Fibroblast of lung (primary cell): ENCODE measurements at places on chromosomes 5 and 9.

- peak; percentile 61 for DNase-seq
Observed at GRCh38 chr9:38160613-38161215, 91.7 kb upstream of the SHB start.

- DNase-seq = peak; percentile 50
Observed at GRCh38 chr5:68456756-68457217, 241.2 kb downstream of the PIK3R1 start.

- DNase-seq = peak; percentile 45
Observed at GRCh38 chr5:9207817-9208418, 338.0 kb downstream of the SEMA5A start.

GRCh38 chr9:16459421-16460148, 410.9 kb downstream of the BNC2 start:
- no peak for DNase-seq

- no peak for DNase-seq
Observed at GRCh38 chr5:443239-444151, 519 bp downstream of the EXOC3 start.

DNA sequence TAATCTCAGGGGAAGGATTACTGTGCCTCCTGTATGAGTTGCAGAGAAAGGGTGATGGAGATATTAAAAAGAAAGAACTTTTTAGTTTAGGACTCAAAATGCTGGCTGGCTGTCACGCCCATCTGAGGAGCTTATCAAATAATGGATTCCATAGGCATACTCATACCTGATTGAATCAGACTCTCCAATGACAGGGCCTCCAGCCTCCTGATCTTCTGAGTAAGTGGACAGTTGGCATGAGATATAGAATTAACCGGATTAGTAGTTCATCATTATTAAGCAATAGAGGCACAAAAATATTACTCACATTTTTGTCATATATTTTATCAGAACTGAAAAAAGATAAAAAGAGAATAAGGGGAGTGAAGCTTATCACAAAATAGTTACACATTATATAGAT, 157.0 kb upstream of the RASA1 start:
- DNase-seq = no peak

DNA sequence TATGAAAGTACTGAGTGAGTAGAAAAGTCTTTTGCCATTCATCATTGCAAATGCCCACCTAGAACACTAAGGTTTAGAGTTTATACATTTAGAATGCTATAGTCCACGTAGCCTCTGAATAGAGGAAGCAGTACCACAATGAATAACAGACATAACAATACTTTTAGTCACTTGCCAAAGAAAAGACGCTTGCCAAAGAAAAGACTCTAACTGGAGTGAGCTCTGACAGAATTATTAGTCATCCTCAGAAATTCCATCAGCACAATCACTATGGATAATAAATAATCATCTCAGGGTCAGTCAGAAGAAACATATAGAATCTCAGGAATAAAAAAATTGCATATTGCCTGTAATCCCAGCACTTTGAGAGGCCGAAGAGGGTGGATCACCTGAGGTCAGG, 168.5 kb upstream of the TARS1 start:
- peak; percentile 87 for DNase-seq

DNA sequence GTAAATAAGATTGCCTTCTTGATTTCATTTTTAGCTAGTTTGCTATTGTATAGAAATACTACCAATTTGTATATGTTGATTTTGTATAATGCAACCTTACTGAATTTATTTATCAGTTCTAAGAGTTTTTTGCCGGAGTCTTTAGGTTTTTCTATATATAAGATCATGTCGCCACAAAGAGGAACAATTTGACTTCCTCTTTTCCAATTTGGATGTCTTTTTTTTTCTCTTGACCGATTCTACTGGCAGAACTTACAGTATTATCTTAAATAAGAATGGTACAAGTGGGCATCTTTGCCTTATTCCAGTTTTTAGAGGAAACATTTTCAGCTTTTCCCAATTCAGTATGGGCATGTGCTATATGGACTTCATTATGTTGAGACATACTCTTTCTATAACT, 624.7 kb upstream of the ACO1 start:
- DNase-seq = no peak
